ENCODE measurements at places on chromosomes 7 and 10. TPM values are rescaled to one million over a fixed set of nuclear protein-coding genes. Genes with fewer than 3 reads are reported as not detected.

The CRPPA gene
- total RNA-seq: 4.5 TPM

The ZCWPW1 gene
- total RNA-seq: 0.17 TPM

The ADGRA1 gene
- total RNA-seq: not detected

The SLC16A9 gene
- total RNA-seq: 1.1 TPM

The MSMB gene
- not detected for total RNA-seq

The NUP42 gene
- total RNA-seq: 64.3 TPM

The HSPB1 gene
- 48.8 TPM for total RNA-seq

The HIPK2 gene
- total RNA-seq: 186 TPM

The SH2D4B gene
- total RNA-seq: not detected

The CRYGN gene
- total RNA-seq: not detected

The LFNG gene
- 79.8 TPM for total RNA-seq

The RET gene
- 0.45 TPM for total RNA-seq

The CYP2C19 gene
- total RNA-seq: not detected

The FAM20C gene
- 34.9 TPM for total RNA-seq

The FAM13C gene
- total RNA-seq: not detected

The MYL7 gene
- total RNA-seq: not detected

The PWWP2B gene
- total RNA-seq: 18.9 TPM

The ZNF804B gene
- total RNA-seq: not detected

The NPC1L1 gene
- 0.35 TPM for total RNA-seq

The PDK4 gene
- 1.9 TPM for total RNA-seq

The STEAP4 gene
- total RNA-seq: 2.1 TPM

The METTL2B gene
- 63.4 TPM for total RNA-seq

The GSAP gene
- total RNA-seq: 9.3 TPM
